ENCODE measurements at places on chromosomes 3 and 15.

DNA sequence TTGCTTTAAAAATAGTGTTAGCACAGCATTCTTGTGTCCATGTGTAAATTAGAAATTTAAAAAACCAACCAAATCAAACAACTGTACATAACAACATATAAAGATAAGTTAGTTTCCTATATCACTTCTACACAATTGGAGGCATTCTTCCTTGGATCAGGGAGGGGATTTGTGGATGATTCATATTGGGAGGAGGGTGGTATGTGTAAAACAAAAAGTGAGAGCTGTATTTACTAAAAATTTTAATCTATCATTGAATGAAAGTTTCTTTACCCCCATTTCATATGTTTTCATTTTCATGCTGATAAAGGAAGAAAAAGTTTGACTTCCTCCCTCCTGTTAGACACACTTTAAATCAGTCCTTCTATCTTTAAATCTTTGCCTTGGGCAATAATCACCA, 325.0 kb downstream of the SATB1 start:
- no peak for DNase-seq

DNA sequence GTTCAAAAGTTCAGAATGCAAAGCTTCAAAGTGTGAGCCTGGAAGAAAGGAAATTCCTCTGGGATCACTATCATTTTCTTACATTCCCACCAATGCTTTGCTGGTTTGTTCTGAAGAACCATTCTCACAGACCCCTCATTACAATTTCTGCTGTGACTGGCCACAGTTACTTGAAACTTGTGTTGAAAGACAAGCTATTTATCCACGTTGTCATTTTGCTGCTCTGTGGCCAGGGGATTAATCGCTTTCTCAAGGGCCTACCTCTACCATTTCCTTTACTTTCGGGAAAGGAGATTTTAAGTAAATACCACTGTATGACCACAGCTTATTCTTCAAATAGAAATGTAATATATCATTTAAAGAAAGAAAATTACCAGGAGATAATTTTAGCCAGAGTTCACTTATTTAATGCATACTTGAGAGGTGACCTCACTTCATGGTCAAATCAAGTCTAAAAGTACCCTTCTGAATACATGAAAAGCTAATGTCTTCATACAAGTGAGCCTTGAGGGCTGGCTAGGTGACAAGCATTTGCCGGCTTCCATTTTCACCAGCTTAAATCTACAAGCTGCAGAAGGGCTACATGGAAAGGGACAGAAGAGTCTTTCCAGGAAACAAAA, 69.8 kb upstream of the ROBO2 start:
- no peak for DNase-seq

DNA sequence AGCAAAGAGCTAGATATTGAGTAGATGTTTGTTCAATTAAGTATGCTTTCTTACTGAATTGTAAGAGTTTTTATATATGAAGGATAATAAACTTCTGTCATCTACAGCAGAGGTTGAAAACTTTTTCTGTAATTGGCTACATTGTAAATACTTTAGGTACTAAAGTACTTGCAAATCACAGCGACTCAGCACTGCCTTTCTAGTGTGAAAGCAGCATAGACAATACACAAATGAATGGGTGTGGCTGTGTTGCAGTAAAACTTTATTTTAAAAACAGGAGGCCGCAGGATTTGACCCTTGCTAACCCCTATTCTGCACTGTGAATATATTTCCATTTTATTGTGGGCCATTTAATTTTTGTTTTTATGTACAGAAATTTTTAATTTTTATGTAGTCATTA, 104.3 kb upstream of the TMC3 start:
- no peak for DNase-seq

- no peak for DNase-seq
Measured at GRCh38 chr15:62711691-62712454, 330.7 kb upstream of the TPM1 start.

DNA sequence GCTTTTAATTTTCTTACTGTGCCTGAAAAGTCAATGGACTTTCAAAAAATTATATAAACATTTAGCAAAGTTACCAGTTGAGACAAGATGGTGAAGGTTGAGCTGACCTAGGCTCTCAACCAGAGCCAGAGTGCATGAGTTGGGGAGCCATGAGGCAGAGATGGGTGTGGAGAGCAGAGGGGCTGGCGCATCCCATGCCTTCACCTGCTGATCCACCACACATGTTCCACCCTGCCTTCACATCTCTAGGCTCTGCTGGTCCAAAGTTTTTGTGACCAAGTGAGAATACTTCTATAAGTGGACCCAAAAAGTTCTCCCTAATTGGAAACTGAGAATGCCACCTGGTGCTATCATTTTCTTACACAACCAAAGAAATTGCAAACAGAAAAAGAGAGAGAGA, 47.3 kb downstream of the CCR3 start:
- DNase-seq, result no peak

GRCh38 chr3:123119388-123119787, 52.6 kb downstream of the PDIA5 start:
- DNase-seq, result no peak

- no peak for DNase-seq
Measured at GRCh38 chr3:39250116-39250747, 29.6 kb downstream of the CX3CR1 start.

GRCh38 chr3:173289072-173289471, 108.5 kb upstream of the NLGN1 start:
- DNase-seq, result no peak

DNA sequence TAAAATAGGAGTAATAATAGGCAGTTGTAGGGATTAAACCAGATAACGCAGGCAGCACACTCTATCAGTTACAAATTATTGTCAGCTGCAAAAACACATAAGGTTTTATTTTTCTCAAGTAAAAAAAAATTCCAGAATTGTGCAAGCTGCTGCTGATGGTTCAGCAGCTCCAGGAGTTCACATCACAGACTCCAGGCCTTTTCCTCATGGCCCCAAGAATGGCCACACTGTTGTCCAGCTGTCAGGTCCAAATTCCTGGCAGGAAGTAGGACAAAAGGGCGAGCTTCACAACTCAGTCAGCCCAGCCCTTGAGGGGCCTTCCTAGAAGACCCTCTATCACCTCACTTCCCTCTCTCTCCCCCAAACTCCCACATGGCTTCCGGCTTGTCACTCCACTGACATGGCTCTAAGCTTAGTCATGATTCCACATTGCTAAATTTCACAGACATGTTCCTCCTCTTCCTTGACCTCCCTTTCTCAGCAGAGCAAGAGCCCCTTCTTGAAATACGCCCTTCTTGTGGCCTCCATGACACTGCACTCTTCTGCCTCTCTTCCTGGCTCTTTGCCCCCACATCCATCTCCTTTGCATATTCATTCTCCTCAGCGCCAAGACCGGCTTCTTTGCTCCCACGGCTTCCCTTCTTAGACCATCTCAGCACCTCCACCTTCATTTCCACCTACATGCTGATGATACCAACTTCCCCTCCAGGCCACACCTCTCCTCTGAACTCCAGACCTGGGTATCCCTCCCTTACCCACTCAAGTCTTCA, 27.4 kb upstream of the FAM174B start:
- no peak for DNase-seq

GRCh38 chr15:25775317-25775912, 87.7 kb downstream of the ATP10A start:
- DNase-seq, result no peak

- DNase-seq, result no peak
Measured at GRCh38 chr3:132161608-132162007, 126.8 kb upstream of the CPNE4 start.

DNA sequence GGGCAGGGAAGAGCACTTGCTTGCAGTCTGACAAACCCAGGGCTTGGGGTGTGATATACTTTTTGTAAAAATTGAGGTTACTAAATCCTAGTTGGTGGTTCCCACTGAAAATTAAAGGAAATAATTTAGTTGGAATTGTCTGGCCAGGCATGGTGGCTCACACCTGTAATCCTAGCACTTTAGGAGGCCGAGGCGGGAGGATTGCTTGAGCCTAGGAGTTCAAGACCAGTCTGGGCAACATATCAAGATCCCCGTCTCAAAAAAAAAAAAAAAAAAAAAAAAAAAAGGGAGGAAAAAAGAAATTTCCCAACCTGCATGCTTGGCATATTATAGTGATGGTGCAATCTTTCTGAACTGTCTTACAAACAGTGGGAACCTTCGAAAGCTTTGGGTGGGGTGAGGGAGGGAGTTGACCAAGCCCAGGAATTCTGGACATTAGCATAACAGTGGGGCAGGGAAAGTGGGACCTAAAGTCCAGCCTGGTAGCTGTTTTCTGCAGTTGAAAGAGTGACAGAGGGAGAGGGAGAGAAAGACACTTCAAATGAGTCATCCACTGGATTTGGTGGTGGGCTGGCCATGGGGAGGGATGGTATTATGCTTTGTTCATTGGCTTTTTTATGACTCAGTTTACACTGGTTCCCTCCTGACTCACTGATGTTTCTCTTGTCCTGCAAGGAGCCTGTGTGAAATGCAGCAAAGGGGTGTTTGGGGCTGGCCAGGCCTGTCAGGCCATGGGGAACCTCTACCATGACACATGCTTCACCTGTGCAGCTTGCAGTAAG, 41.1 kb downstream of the LIMD1 start:
- no peak for DNase-seq

GRCh38 chr15:45729141-45729540, 94.3 kb downstream of the SQOR start:
- no peak for DNase-seq

GRCh38 chr3:62624185-62624584, 250.8 kb upstream of the FEZF2 start:
- no peak for DNase-seq

DNA sequence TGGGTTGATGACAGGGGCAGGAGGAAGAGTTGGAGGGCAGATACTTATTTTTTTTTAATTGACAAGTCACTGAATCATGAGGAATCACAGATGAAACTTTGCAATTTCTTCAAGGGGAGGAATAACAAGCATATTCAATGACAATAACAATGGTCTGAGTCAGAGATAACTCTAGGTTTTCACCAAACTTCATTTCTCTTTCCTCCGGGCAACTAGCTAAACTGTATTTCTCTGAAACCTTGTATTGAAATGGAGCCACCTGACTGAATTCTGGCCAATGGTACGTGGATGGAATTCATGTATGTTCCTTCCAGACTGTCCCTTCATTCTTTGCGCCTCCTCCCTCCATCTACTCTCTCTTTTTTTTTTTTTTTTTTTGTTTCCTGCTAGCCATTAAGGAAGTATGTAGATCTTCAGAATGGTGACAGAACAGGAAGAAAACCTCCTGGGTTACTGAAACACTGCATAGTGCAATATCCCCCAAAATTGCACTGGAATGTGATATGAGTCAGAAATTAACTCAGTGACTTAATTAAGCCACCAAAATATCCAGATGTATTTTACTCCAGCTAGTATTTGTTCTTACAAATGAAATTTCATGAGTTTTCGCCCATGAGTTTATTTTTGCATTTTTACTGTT, 495.4 kb downstream of the OTOL1 start:
- no peak for DNase-seq

- no peak for DNase-seq
Measured at GRCh38 chr3:33030802-33031201, 66.1 kb downstream of the GLB1 start.

- DNase-seq, result no peak
Measured at GRCh38 chr15:78408355-78408640, 29.7 kb upstream of the IREB2 start.

DNA sequence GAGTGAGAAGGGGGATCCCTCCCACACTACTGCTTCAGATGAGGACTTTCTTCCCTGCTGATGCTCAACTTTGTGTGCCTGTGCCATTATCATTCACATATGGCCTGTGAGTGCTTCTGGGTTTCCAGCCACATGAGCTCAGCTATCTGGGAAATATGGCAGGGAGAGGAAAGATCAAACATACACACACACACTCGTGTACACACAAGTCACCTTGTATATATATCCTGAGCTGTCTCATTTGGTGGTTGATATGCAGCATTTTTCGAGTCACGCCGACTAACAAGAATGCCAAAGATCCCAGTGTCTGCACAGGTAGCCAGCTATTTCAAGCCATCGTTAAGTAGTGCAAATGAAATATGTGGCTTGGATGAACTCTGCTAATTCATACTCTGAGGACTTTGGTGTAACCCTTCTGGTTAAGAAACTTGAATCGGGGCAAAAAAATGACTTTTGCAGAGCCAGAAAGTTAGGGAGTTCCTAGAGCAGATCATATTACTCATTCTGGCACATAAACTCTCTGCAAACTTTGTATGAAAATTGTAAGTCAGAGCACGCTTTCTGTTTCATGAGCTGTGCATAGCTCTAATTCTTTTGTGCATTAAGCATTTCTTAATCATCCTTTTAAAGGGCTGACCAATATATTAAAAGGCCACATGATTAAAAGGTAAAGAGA, 24.9 kb upstream of the WNT5A start:
- DNase-seq, result no peak

- DNase-seq, result no peak
Measured at GRCh38 chr15:34944936-34945335, 24.6 kb downstream of the AQR start.

DNA sequence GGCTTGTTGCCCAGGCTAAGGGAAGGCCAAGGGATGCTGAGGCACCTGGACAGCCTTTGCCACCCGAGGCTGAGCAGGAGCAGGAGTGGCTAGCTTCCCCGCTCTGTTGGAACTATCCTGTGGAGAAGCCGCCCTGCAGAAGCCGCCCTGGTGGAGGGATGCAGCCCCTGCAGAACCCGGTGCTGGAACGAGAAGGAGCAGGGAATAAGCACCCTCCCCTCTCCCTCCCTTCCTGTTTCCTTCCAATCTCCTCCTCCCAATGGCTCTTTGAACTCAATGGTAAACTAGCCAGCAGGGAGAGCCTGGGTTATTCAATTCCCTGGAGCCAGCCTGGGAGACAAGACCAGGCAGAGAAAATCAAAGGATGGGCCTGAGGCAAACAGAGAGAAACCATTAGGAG, 11.8 kb upstream of the HRG start:
- DNase-seq, result no peak

DNA sequence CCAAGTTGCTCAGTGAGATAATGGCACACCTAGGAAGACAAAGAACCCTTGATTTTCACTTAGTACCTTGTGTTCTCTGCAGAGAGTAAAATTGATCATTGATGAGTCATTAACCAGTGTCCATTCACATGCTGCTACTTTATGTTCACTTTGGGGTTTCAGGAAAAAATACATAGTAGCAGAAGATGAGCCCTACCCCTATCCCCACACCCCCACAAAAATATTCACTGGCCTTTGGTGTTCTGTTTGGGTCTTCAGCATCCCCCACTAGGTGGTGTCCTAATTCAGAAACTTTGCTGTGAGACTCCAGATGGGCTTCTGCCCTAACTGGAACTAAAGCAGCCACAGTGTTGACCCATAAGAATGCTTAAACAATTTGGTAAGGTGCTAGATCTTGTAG, 178.8 kb downstream of the KLHL25 start:
- DNase-seq, result no peak

- no peak for DNase-seq
Measured at GRCh38 chr3:196150481-196150880, 60.7 kb downstream of the ZDHHC19 start.
